ENCODE measurements at places on chromosomes 13 and 19.

DNA sequence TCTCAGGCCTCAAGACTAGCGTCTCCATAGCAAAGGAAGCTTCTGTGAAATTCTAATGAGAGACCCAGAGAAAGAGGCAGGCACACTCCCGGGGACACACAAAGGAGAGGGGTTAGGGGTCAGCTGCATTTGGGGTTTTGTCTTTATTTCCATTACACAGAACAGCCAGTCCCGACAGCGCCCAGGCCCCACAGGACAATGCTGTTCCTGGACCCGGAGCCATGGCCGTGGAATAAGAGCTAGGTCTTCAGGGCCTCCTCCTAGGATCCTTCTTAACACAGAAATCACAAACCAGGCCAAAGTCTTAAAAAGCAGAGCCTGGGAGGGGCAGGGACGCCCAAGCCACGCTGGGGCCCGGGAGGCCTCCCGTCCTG is 22.8 kb downstream of the KCTD15 start:
- no peak for DNase-seq

DNA sequence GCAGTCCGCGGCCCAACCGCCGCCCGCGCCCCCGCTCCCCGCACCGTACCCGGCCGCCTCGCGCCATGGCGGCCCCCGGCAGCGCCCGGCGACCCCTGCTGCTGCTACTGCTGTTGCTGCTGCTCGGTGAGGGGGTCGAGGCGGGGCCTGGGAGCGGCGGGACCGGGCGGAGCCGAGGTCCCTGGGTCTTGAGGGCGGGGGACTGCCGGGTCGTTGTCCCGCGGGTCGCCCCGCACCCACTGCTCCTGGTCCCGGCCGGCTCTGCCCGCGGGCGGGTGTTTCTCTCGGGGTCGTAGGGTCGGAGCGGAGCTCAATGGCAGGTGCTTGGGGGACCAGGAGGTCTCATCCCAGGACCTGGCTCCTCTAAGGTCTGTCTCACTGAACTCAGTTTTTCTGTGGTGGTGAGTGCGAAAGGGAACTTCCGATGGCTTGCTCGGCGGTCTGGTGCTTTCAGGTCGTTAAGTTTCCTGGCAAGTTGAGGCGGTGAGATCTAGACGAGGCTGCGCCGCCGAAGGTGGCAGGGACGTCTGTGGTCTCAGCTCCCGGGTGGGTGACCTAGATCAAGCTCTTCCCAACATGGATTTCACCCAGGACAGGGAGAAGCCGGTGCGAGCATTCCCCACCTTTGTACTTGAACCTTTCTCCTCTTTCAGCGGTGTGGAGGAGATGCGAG is 467 bp downstream of the LAMP1 start:
- DNase-seq: no peak

GRCh38 chr19:38980583-38981374 is 5.2 kb upstream of the FBXO17 start:
- no peak for DNase-seq

GRCh38 chr13:34156841-34157365 is 339.0 kb downstream of the RFC3 start:
- DNase-seq: peak; percentile 64

- no peak for DNase-seq
Observed at GRCh38 chr13:86020351-86021002, 221.3 kb upstream of the SLITRK6 start.

DNA sequence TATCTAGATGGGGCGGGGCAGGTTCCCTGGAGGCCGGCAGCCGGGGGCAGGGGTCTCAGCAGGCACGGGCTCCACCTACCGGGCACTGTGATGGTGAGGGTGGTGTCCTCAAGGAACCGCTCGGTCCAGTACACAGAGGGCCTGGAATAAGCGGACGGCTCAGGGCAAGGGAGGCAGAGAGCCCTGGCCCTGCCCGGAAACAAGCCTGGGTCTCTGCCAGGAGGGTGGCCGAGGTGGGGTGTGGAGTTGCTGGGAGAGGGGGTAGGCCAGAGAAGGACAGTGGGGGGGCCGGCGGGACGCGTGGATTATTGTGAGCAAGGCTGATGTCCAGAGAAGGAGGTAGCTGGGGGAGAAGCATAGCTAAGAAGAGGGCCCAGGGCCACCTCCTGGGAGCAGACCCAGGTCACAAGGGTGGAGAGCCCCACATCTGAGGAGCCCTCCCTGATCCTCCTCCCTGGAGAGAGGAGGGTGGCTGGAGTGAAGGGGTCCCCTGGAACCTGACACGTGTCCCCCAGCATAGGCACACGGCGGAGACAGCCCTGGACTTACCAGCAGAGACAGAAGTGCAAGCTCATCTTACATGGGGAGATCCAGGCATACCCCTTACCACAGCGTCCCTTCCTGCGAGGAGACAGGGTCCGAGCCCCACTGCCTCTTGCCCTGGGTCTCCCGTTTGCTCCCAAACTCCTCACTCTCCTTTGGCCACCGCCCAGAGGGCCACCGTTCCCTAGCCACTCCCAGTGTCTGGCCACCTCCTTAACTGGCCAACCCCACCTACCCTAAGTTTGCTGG is 29.0 kb upstream of the MIER2 start:
- DNase-seq: no peak

DNA sequence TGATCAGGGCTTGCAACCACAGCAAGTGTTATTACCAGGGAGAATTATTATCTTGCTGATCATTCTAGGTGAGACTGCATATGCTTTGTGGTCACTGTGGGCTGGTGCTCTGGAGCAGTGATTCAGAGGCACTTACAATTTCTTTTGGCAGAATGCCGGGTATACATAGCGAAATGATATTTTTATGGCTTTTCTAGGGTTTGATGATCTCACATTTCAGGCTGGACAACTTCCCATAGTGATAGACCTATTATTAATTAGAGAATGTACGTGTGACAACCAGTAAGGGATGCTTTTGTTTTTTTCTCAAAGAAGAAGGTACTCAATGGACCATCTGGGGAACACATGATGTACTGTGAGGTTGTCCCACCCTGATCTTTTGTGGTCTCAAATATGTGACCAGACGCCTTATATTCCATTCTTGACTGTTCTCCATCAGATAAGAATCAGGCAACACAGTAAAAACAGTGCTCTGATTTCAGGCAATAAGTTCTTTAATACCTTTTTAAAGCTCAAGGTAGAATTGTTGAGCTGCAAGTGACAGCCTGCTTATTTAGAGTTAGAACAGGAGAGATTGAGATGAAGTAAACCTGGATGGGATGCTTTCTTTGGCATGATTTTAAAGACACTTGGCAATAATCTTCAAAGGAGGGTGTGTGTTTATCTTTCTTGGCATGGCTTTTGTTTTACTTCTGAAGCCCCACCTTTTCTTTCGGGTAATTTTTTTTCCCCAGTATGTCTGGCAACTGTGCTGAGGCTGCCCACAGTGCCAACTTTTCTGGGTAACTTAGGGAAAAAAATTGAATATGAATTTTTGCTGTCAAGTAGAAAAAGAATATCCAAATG is 27.4 kb upstream of the SCEL start:
- DNase-seq: peak; percentile 10

- no peak for DNase-seq
Observed at GRCh38 chr19:14089662-14090508, 666 bp downstream of the SAMD1 start.

DNA sequence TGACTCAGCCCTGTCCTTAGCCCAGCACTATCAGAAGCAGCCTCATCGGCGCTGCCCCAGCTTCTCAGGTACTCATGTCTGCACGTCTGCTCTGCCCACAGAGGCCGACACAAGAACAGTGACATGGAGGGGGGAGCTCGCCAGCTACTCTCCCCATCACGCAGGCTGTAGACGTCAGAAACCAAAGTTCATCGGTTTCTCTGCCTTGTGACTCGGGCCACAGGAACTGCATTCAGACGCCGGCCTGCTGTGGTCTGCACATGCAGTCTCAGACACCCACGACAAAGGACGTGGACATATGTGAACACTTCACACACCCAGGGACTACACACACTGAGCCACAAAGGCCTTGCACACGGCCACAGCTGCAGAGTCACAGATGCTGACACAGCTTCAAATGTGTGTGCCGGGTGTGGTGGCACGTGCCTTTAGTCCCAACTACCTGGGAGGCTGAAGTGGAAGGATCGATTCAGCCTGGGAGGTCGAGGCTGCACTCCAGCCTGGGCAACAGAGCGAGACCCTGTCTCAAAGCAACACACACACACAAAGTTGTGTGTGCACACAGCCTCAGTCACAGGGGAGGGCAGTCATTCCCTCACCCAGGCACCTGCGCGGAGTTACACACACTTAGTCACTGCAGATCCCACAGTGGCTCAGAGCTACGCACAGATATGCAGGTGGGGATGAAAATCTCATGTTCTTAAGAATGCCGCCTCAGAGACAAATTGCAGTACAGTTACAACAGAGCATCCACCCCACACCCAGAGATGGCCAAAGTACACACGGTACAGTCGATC is 4.9 kb upstream of the ZFP36 start:
- no peak for DNase-seq

- DNase-seq: no peak
Observed at GRCh38 chr19:15372891-15373301, 6.7 kb downstream of the AKAP8 start.

DNA sequence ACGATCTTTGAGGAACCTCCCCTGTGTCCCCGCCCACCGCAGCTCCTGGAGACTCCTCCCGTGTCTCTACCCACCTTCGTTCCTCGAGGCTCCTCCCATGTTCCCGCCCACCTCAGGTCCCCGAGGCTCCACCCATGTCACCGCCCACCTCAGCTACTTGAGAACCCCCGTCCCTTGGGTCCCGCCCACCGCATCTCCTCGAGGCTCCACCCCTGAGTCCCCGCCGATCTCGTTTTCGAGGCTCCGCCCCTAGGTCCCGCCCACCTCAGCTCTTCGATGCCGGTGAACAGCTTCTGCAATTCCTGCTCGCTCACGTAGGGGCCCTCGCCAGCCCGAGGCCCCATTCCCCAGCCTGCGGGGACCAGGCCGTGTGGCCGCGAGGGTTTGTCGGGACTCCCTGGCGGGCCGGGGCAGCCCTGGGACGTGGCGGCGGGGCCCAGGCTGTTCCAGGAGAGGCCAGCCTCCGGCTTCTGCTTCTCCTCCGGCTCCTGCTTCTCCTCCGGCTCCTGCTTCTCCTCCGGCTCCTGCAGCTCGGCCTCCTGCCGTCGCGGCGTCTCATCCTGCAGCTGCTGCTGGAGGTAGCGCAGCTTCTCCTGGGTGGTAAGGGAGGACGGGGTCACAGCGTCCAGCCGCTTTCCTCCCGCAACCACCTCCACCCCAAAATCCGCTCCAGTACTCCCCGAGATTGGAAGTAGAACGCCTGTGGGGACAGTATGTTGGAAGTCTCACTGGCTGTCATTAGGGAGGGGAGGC is 16.7 kb downstream of the TSKS start:
- no peak for DNase-seq
